ENCODE measurements at places on chromosomes 3 and 15.

- DNase-seq: no peak
These were observed 47.0 kb upstream of the TRIM42 start for GRCh38 chr3:140630866-140631265.

GRCh38 chr15:49624056-49624455 lies 3.2 kb downstream of the DTWD1 start:
- DNase-seq: no peak

DNA sequence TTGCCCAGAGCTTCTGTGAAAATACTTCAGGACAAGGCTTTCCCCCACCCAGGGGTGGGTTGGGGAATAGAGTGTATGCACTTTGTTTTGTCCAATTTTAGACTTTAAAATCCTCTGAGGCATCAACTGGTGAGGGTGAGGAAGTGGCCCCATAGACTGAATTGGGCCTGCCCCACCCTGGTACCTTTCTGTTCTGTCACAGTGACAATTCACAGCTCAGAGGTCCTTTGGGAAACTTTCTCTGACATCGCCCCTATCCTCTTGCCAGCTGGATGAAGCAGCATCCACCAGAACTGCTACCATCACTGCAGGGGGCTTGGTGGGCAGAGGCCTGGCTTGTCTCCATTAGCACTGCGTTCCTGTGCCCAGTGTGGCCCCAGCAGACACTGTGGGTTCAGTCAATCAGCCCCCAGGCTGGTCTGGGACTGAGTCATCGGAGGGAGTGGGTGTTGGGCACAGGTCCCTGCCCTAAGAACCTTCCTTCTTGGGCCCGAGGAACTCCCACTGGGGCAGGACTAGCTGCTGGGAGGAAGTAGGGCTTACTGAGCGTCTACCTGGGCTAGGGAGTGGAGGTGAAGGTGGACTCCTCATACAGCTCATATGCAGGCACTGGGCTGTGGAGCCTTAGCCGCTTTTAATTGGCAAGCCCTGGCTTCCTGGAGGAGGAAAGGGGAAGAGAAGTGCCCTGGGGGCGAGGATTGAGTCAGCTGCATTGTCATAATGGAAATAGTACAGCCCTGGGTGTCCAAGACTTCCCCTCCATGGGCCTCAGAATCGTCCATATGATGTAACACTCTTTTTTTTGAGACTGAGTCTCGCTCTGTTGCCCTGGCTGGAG lies 1.5 kb upstream of the PPM1M start:
- no peak for DNase-seq

- no peak for DNase-seq
These were observed 80.8 kb downstream of the RFTN1 start for GRCh38 chr3:16432714-16433113.

DNA sequence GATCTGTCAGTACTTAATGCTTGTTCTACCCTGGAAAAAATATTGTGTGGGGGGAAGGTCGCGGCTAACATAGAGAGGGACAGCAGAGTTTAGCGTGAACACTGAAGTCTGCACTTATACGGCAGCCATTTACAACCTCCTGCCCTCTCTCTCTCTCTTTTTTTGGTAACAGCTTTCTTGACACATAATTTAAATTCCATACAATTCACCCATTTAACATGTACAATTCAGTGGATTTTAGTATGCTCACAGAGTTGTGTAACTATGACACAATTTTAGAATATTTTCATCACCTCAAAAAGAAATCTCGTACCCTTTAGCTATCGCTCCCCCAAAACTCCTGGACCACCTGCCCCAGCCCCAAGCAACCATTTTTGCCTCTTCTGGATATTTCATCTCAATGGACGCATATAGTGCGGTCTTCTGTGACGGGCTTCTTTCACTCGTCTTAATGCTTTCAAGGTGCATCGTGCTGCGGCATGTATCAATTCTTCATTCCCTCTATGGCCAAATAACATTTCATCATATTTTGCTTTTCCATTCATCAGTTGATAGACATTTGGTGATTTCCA lies 141.8 kb downstream of the XXYLT1 start:
- DNase-seq: no peak

DNA sequence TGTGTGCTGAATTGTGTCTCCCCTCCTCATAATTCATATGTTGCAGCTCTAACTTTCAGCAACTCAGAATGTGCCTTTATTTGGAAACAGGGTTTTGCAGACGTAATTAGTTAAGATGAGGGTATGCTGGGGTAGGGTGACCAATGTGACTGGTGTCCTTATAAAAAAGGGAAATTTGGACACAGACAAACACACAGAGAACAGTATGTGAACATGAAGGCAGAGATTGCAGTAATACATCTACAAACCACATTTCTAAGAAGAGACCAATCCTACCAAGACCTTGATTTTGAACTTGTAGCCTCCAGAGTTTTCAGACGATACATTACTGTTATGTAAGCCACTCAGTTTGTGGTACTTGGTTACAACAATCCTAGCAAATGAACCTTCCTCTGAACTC lies 817.8 kb downstream of the TUSC7 start:
- DNase-seq: no peak

GRCh38 chr15:67941648-67942310 lies 101.9 kb upstream of the RNU6-1 start:
- no peak for DNase-seq

GRCh38 chr3:49653621-49654020 lies 20.5 kb upstream of the APEH start:
- no peak for DNase-seq

DNA sequence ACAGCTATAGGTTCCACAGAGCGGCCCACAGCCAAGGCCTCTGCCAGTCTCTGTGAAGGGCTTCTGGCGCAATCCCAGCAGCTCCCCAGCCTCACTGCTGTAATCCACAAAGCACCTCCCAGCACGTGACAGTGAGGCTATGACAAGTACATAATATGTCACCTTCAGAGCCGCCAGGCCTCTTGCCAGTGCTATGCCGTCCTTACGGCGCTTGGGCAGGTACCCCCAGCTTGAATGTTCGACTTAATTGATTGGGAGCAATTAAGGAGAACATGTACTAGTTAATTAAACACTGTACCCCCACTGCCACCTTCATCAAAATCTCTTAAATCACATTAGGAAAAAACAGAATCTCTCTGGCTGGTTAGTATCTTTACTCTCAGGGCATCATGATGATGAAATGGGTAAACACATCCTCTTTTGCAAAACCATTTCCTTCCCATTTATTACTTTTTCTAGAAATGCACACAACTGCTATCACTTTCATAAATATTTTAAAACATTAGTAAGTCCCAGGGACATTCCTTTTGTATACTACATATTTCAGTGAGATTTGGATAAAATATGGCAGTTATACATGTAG lies 169.9 kb downstream of the XXYLT1 start:
- DNase-seq: no peak

GRCh38 chr3:146222204-146223046 lies 28.5 kb downstream of the PLSCR4 start:
- DNase-seq: peak; percentile 19

DNA sequence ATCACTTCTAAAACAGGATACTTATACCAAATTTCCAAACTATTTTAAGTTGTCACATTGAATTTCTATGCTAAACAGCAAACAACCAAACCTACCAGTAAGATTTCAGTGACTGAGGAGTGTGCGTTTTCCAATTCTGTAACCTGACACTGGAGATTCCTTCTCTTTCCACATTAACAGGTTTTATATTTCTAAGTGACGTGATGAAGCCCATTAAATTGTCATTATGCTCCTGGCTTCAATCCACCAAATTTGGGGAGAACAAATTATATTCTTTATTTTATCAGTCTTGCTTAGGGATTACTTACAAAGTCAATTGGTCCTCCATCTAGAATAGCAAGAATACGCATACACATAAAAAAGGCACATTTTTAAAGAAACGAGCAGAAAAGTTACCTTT lies 764.8 kb upstream of the NR2F2 start:
- DNase-seq: no peak
